HCEC 1CT (cell line): ENCODE measurements at places on chromosomes 12 and 14.

DNA sequence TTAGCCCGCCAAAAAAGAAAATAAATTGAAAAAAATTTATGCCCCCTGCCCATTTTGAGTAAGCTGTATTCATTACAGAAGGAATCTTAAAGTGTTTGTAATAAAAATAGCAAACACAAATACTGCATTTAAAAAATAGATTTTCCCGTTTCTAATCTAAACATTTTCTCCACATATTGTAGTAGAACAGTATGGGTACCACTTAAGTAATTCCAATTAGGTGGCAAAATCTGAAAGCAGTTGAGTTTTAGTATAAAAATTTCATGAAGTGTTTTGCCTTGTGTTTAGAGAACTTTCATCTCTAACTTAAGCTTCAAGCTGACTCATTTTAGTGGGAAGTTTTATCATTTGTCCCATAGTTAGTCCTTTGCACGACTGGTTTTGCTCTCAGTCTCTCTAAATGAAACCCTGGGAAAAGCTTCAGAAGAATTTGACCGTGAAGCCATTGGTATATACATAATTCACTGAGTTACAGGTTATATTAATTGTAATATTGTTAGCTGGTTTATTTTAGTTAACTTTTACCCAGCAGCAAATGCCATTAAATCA lies 214.6 kb downstream of the ERC1 start:
- peak; percentile 44 for DNase-seq

- no peak for DNase-seq
Measured at GRCh38 chr12:107782067-107782466, 7.6 kb downstream of the ASCL4 start.

DNA sequence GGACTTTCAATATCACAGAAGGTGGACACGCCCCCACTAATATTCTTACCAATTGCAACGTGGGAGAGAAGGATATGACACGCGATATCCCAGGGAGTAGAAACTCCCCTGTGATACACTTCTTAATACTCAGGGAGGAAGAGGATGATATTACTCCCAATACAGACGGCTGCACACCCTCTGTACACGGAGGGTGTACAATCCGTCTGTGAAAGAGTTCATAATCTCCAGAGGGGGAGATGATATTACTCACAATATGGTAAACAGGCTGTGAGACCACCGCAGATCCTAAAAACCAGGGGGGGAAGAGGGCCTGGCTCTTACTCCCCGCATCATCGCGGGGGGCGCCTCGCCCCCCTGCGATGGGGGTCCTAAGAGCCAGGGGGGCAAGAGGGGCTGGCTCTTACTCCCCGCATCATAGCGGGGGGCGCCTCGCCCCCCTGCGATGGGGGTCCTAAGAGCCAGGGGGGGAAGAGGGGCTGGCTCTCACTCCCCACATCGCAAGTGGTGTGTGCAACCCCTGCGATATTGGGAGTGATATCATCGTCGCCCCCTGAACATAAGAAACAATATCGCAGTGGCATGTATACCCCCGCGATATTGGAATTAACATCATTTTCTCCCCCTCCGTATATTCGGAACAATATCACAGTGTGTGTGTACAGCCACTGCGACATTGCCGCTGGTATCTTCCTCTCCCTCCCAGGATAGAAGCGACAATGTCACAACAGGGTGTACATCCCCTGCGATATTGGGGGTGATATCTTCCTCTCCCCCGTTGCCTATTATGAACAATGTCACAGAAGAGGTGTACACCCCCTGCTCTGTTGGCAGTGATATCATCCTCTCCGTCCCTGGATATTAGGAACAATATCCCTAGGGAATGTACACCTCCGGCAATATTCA lies 8.9 kb upstream of the CLEC6A start:
- no peak for DNase-seq

- peak; percentile 29 for DNase-seq
Measured at GRCh38 chr14:75046899-75047298, 4.4 kb downstream of the MLH3 start.

DNA sequence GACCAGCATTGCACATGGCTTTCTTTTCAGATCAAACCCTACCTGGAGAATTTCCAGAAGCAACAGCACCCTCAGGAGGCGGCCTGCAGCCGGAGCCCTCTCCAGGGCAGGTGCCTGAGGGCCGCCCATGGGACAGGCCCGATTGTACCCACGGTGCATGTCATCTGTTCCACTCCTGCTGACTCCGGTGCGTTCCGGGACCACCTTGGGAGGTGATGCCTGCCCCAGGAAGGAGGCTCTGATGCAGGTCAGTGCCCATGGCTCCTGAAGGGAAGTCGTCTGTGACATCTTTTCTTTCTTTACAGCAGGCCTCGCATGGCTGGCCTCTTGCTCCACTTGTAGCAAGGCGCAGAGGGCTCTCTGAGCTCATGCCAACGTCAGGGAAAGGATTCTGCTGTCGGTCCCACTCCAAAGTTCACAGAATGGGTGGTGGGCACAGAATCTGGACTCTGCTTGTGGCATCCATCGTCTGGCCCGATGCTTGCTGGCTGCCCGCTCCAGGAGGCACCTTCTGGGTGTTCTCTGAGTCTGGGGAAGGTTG lies 160.7 kb upstream of the RTL1 start:
- no peak for DNase-seq

DNA sequence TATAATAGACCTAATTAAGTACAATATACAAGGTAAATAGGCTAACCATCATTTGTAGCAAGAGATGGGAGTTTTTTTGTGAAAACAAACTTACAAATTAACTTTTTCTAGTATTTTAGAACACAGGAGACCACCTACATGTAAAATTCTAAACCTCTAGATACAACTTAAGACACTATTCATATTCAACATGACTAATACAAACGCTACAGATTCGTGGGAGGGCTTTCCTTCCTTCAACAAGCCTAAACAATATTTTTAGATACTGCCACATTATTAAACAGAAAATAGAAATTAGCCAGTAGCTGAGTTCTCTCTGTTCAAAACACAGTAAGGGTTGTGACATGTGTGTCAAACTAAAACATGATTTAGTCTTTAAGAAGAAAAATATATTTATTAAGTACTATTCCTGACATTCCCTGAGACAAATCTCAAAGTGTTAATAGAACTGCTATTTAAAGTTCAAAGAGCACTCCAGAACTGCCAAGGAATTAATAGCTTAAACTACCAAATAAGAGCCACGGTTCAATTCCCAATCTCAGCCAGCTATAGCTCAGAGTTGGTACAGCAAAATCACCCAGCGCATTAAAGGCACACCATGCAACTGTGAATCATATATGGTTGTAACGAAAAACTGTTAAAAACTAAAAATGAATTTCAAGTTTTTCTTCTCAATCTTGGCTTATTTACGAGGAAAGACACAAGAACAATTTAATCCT lies 10.7 kb downstream of the MED13L start:
- peak; percentile 32 for DNase-seq

DNA sequence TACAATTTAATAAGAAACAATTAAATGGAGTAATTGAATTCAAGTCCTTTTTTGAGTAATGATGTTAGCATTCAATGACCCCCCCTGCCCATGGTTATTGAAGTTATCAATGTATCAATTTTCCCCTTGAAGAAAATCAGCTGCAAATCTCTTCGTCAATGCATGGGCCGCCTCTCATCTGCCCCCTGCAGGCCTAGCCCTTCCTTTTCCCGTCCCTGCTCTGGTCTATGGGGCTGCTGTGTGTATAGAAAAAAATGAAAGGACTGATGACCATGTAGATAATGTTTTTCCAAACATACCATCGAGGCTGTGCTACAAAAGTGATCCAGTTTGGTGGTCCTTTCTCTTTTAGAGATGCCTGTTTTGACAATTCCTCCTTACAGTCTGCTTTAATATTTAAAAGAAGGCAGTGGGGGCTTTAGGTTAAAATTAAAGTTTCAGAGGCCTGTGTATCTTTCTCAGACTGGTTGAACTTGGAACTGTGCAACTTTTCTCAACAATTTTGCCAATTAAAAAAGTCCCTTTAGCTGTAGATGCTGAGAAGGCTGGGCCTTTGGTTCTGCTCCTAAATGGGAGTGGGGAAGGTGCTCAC lies 98.4 kb downstream of the APAF1 start:
- peak; percentile 9 for DNase-seq
